ENCODE measurements at places on chromosomes 2 and 18.

DNA sequence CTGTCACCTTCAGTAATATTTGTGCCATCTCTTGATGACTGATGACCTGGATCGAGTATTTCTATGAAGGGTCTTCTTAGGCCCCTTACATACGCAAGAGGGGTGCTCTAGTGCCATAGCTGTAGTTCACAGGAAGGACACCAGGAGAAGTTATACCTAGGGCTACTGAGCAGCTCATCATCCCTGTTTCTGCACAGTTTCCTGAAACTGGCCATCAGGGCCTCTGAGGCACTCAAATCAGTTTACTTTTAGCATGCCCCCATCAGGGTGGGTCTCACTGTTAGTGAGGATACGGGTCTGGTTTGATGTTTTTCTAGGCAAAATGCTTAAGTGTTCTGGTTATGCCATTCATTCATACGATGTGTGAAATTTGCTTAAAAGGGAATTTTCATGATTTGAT, 20.0 kb upstream of the FBLN7 start:
- DNase-seq: no peak

- no peak for DNase-seq
Measured at GRCh38 chr2:9275399-9275798, 68.8 kb downstream of the ASAP2 start.

DNA sequence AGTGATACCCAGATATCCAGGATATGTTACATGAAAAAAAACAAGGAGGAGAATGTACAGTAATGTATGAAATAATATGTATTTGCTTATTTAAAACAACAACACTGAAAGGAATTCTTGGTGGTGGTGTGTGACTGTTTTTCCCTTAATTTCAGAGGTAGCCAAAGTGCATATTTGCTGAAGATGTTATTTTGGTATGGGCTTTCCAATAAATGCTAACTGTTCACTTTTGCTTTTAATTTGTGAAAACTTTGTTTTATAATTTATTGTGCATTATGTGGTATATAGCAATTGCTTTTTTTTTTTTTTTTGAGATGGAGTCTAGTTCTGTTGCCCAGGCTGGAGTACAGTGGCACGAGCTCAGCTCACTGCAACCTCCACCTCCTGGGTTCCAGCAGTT, 7.6 kb downstream of the CCNYL1 start:
- no peak for DNase-seq

DNA sequence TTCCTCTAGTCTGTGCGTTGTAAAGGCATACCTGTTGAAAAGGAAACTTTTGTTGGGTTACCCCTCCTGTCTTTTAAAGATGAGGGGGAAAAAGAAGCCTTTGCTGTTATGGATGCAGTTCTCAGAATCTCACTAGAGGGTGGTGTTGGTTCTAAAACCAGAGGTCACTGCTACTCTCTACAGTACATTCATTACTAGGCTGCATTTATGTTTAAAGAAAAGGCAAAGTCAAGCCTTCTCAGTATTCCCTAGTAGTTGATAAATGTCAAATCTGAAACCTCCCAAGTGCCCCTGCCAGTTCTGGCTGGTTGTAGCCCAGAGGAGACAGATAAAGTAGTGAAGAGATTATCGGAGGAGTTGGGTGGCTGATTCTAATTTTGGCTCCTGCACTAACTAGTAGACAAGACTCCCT, 1.4 kb upstream of the PLCL1 start:
- no peak for DNase-seq

DNA sequence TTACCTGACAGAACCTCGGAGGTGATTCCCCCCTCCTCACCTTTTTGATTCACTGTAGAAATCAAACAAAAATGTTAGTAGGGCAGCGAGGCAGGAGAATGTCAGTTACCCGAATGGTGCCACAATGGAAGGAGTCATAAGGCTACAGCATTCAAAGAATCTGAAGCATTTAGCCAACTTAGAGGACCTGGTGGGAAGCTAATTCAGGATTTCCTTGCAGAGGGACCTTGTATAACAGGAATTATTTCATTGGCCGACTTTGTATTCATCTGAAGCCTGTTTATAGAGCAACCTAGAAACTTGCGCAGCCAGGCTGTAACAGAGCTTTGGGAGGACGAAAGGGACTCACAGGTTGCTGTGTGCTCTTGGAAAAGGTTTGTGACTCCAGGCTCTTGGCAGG, 129.1 kb upstream of the MMADHC start:
- DNase-seq: no peak

- DNase-seq: no peak
Measured at GRCh38 chr2:206733341-206733740, 15.1 kb upstream of the DYTN start.

DNA sequence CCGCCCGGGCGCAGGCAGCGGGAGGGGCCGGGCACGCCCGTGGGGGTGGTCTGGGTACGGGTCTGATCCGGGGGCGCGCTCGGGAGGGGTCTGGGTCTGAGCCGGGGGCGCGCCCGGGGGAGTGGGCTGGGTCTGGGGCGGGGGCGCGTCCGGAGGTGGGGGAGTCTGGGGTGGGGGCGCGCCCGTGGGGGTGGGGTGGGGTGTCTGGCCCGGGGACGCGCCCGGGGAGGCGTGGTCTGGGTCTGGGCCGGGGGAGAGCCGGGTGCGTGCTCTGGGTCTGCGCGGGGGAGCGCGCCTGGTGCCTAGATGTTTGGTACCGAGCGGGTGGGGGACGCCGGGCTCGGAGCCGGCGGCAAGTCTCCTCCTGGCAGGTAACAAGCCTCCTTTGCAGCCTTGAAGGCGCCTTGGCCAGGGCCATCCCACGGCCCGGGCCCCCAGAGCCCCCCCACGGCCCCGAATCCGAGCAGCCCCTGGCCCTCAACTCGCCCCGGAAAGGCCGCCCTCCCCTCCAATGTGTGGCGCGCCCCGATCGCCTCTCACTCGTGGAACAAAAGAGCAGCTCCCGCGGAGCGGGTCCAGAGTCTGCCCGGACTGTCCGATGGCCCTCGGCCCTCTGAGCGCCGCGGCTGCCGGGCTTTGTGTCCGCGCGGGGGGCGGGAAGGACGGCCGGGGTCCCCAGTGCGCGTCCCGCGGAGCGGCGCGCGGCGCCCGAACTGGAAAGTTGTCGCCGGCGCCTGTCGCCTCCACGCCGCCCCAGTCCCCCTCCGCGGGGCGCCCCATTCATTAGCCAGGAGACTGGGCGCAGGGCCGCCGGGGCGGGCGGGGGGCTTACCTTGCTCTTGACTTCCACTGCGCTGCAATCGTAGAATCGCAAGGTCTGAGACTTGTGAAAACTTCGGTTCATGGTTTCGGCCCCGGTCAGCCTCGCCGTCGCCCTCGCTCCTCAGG, 595 bp downstream of the PARD6G start:
- no peak for DNase-seq

DNA sequence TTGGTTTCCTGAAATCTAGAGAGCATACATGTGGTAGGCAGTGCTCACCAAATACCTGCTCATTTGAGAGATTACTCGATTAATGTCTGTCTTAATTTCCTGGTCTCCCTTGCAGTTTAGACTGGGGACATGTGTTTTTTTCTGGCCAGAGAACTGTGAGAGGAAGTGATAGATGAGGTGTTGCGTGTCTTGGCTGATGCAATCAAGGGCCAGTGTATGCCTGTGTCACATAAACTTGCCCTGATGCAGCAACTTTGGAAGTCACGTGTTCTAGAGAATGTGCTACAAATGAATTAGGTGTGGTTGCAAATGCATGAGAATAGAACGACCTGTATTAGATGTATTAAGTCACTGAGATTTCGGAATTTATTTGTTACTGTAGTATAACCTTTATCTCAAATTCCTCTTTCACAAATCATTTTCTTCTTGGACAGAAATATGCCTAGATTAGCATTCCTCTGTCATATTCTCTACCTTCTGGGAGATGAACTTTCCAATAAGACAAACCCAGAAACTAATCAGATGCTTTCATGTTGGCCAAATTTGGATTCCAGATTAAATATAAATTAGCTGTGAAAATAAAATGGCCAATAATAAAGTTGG, 9.9 kb upstream of the IL1A start:
- no peak for DNase-seq

DNA sequence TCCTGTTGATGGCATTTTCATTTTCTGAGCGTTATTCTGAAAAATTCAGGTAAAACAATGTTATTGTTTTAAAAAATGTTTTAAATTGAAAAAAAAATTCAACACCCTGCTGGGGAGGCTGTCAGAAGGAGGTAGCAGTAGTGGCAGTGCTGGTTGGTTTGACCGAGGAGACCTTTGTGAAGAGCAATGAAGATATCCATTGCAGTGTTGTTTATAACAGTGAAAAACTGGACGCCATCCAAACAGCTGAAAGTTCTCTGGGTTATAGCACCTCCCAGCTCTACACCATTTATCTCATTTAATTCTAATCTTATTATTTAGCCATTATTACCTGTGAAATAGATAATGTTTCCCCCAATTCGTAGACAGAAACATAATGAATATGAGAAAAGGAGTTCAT, 12.6 kb upstream of the ITM2C start:
- no peak for DNase-seq

- no peak for DNase-seq
Measured at GRCh38 chr2:109677835-109678580, 63.8 kb downstream of the SOWAHC start.

DNA sequence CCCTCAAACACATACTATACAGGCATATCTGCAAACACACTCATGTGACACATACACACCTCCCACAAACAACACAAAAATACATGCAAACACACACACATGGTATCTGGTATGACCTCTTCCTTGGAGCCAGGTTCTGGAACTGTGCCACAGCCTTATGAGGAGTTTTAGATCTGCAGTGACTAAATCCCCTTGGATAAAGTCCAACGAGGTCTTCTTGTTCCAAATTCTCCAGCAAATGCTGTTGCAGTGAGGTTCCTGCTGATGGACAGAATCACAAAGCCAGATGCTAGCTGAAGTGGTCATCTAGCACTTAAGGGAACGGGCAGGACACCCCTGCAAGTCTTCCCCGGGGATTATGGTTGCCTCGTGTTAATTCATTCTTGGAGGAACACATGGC, 54.5 kb upstream of the DAPL1 start:
- no peak for DNase-seq

DNA sequence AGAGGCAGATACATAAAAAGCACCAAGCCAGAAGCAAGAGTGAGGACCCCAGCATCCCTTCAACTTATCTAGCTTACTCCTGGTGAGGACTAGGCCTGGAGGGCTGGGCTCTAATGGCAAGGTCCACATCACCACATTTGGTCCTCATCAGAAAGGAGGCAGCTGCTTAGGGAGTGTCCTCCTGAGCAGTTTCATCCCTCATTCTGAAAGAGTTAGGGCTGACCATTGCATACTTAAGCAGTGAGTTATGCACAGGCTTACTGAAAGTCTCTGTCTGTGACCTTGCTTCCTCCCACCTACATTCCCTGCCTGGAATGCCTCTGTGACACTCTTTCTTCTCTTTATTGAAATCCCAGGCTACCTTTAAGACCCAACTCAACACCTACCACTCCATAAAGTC, 301.8 kb upstream of the ACVR2A start:
- no peak for DNase-seq

- DNase-seq: no peak
Measured at GRCh38 chr2:213015387-213016165, 135.8 kb downstream of the IKZF2 start.

DNA sequence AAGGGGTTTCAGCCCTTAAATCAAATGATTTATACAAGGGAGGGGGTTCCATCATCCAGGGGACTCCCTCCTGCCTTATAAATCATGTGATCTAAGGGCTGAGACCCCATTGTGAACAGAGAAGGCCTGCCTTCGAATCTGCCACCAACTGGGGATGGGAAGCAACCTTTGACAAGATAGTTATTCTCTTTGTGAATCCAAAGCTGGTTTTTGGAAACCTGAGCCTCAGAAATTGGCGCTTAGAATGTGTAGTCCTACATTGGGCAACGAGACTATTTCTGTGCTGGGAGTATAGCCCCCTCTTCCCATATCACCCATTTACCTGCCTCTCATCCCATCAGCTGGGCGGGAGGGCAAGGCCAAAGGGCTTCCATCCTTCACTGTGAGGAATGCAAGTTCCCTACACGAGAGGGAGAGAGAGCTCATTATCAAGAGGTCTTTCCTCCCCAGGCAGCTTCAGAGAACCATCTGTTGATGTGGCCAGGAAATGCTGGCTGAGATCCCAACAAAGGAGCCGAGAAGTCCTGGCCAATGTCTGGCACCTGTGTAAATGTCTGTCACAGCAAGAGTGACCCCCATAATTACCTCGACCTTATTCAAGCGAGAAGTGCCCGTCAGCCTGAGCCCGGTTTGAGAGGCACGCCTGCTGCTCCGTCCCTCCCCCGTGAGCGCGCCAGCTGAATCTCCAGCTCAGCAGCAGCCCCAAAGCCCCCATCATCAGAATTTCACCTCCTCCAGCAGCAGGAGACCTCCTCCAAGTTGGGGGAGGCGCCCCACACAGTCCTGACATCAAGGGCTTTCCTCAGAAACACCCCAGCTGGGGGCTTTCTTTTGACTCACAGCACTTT, 48.4 kb upstream of the APCDD1 start:
- DNase-seq: no peak

GRCh38 chr2:109145286-109145685, 16.3 kb downstream of the SH3RF3 start:
- DNase-seq: no peak

- no peak for DNase-seq
Measured at GRCh38 chr2:30213907-30214463, 17.3 kb upstream of the LBH start.

GRCh38 chr2:226643946-226644282, 155.7 kb downstream of the IRS1 start:
- DNase-seq: no peak

GRCh38 chr2:54021702-54022101, 50.9 kb upstream of the PSME4 start:
- DNase-seq: no peak

DNA sequence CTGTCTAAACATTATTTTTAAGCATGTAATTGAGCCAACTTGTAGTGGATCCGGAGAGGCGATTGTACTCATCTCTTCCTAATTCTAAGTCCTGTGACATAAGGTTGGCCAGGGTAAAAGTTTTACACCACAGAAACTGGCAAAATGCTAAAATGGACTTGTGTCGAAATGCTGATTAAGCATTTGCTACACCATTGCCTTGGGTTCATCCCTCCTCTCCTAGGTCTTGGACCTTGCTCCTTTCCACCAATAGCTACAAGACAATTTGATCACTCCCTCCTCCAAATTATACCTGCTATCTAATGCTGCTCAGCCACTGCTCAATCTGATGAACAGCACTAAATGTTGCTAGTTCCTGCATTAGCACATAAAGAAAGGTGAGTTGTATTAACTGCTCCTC, 132.7 kb upstream of the EPC2 start:
- DNase-seq: no peak

Measured in T follicular helper cell (primary cell).